ENCODE measurements at places on chromosomes 7 and 10.

- DNase-seq, result peak; percentile 46
Measured at GRCh38 chr10:30671026-30671616, 41.6 kb upstream of the LYZL2 start.

- DNase-seq, result no peak
Measured at GRCh38 chr7:138435231-138435919, 24.7 kb upstream of the TRIM24 start.

GRCh38 chr10:47022311-47023131 is 111.3 kb downstream of the PTPN20 start:
- DNase-seq, result no peak

- DNase-seq, result no peak
Measured at GRCh38 chr10:100779329-100779728, 33.9 kb downstream of the PAX2 start.

DNA sequence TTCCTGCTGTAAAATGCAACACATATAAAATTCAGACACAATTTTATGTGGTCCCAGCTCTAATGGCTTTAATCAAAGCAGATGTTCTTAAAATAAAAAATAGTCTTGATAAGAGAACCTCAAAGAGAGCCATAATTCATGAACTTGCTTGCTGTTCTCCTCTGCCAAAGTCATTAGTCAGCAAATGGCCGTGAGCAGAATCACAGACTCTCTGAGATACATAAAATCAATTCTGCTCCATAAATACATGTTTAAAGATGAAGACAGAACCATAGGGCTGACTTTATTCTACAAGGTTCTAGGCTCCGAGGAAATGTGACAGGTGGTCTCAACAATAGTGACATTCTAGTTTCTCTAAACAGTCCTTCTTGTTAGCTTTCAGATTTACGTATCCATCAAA is 29.8 kb downstream of the HSPA12A start:
- DNase-seq, result no peak

GRCh38 chr10:74645692-74646091 is 180.7 kb upstream of the KAT6B start:
- DNase-seq, result no peak

DNA sequence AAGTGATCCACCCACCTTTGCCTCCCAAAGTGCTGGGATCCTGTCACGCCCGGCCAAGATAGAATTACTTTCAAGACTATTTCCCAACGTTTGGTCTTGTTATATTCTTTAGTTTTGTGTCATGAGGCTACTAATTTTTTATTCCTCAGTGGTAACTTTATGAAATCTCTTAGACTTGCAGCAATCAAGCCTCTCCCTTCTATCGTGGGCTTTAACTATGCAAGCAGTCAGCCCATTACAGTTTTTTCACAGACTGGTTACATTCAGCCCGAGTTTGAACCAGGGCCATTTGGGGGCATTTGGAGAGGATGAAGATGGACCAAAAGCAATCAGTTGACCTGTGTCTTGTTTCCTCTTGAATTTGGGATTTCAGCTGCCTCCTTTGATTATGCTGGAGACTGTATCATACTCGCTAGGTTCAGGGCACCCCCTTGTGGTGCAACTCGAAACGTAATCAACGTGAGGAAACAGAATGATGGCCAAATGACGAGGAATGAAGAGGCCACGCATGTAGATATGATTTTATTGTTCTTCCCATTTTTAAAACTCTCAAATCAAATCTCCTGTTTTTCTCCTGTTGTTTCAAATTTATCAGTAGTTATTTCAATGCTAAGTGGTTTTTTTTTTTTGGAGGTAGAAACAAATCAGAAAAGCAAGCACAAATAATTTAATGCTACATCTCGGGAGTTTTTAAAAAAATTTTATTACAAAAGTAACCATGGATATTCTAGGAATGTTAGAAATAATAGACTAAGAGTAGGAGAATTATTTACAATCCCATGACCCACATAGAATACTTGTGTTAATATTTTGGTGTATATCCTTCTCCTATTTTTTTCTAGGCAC is 151.6 kb downstream of the KIAA1217 start:
- peak; percentile 60 for DNase-seq

DNA sequence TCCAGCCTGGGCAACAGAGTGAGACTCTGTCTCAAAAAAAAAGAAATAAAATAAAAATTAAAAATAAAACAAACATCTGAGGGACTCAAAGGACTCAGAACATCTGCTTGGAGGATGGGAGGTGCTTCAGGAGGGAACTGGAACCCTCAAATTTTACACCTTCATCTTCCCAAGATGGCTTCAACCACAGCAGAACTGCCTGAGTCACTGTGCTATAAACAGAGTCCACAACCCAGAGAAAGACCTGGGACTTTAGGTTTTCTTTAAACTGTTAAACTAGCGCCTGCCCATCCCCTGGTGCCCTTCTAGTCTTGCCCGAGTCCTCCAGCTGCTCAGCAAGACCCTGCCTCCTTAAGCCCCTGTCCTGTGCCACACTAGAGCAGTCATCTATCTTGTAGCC is 40.8 kb downstream of the RGS10 start:
- no peak for DNase-seq

GRCh38 chr10:122493761-122494160 is 32.4 kb downstream of the HTRA1 start:
- no peak for DNase-seq

- peak; percentile 37 for DNase-seq
Measured at GRCh38 chr7:91557789-91558404, 293.7 kb downstream of the FZD1 start.

GRCh38 chr7:132996581-132997242 is 85.2 kb downstream of the CHCHD3 start:
- DNase-seq, result no peak

DNA sequence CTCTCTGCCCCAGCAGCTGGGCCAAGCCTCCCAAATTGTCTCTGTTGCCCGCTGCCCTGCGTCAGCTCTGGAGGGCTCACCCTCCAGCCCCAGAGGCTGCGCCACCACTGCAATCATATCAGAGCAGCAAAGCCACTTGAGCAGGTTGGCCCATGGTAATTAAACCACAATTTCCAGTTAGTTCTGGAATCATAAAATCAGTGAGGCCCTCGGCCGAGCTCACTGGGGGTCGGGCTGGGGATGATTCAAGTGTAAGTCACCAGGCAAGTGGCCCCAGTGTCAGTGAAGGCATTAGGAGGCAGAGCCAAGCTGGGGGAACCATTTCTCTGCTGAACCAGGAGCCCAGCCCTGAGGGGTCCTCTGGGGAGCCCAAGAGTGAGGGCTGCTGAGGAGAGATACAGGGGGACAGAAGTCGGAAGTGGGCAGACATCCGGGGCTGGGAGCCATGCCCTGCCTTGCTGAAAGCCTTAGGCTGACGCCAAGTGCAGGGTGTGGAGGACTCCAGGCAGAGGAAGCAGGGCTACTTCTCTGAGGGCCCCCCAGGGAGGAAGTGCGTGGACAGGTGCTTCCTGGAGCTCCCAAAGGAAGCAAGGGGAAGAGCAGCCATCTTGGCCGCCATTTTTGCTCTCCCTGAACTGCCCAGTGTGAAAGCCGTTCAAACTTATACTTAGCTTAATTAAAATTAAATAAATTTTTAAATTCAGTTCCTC is 29.5 kb upstream of the SLC29A3 start:
- no peak for DNase-seq

GRCh38 chr7:42854571-42855118 is 57.2 kb downstream of the C7orf25 start:
- DNase-seq, result no peak
